ENCODE measurements at places on chromosomes 11 and 22. TPM values are rescaled to one million over a fixed set of nuclear protein-coding genes. Genes with fewer than 3 reads are reported as not detected.

CNTF gene
- 0.76 TPM for total RNA-seq

TECTA gene
- 0.28 TPM for total RNA-seq

CELSR1 gene
- 36.0 TPM for total RNA-seq

TSPAN18 gene
- 2.3 TPM for total RNA-seq

EMID1 gene
- total RNA-seq, result 0.84 TPM

OR8K1 gene
- not detected for total RNA-seq

SMC1B gene
- not detected for total RNA-seq

GGTLC2 gene
- total RNA-seq, result not detected

SLC22A6 gene
- not detected for total RNA-seq

MIAT gene
- 1.1 TPM for total RNA-seq

UPK3A gene
- total RNA-seq, result not detected
